ENCODE measurements at places on chromosomes 3 and 15.

- DNase-seq: no peak
Measured at GRCh38 chr3:122810734-122811133, 15.9 kb downstream of the SLC49A4 start.

DNA sequence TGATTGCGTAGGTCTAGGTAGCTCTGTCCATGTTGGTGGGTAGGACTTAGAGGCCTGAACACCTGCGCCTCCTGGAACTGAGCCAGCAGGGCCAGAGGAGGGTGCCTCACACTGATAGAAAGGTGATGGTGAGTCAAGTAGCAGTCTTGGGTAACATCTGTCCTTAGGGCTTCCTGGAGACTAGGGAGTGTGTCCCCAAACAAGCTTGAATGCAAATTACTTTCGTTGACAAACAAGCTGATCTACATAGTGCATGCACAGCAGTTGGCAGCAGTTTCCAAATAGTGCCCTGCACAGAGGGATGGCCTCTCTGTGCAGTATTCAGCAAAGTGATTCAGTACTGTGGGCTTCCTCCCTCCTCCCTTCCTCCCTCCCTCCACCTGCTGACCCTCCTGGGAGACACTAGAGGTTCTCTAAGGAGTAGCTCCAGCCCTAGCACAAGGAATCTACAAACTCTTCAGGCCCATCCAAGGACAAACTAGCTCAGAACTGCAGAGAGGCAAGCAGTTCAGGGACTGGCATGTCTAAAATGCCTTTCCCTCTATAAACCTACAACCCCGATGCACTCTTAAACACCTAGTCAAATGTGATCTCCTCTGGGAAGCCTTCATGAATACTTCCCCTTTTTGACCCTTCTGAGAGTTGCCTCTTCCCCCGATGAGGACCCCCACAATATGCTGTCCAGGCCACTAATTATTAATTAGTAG, 61.0 kb downstream of the TLE3 start:
- DNase-seq: no peak

DNA sequence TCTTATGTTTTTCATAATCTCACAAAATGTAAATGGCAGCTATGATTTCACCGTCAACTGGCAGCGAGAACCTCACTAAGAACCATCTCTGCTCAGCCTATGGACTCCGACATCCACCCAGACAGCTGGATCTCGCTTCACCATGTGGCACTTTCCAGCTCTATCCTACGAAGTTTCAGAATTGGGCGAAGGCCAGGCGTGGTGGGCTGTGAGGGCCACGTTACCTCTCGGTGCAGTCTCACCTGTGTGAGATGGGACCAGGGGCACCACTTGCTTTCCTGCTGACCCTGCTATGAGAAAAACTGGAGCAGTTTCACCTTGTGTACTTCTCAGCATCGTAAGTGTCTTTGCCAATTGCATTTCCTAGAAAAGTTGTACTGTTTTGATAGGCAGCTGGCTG, 32.3 kb downstream of the CHDH start:
- DNase-seq: no peak

DNA sequence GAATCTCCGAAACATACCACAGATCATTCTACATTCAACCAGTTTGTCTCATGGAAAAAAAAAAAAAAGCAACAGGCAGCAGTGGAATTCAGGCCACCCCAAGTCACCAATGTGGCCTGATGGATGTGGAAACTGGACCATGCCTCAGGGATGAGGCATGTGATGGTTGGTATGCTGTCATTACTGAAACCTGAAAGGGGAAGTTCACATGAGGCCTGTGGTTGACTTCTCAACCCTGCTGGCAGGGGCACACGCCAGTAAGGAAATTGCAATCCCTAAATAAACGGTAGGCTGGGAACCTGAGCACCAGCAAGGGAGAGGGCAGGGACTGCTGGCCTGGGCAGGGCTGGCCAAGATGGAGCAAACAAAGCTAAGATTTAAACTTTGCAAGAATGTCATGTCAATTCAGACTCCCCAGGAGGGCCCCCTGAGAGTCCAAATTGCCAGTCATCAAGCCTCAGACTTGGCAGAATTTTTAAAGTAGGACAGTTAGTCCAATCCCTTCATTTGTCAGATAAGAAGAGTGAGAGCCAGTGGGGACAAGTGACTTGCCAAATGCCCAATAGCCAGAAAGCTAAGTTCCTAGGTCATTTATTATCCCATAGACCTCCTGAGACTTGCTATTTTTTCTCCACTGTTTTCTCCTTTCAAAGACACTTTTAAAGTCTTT, 310.4 kb downstream of the ERC2 start:
- no peak for DNase-seq

DNA sequence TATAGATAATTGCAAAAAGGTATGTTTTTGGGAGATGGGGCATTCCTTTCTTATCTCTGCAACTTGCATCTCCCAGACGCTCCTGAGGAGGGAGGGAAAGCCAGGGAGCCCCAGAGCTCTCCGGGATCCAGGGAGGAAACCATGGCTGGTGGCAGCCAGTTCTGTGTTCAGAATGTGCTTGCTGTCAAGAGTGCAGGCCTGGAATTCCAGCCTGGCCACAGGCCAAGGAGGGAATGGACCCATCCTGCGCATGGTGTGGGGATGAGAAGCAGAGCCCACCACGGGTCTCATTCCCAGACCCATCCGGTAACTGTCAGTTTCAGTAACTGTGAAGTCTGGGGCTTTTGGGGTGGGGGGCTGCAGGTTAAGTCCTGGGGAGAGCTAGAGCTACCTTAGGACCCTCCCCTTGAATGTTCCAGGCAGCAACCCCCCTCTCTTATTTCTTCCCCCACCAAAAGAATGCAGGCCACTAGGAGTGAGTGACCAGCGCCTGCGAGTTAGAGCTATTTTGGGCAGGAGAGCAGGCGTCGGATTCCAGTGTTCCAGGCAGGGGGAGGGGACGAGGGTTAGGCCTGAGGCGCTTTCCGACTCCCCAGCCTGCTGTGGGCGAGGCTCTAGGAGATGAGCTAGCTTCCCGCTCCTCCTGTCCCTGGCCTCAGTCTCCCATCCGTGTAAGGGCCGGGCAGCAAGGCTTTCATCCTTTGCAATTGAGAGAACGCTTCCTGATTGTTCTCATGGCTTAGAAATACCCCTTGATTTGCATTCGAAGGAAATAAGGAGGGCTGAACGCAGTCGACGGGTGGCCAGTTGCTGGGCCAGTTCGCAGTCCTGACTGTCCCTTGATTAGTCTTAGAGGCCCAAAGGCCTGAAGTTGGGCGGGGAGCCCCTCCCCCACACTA, 781 bp upstream of the DAG1 start:
- DNase-seq: no peak

- DNase-seq: no peak
Measured at GRCh38 chr3:33848624-33849347, 50.4 kb downstream of the PDCD6IP start.

DNA sequence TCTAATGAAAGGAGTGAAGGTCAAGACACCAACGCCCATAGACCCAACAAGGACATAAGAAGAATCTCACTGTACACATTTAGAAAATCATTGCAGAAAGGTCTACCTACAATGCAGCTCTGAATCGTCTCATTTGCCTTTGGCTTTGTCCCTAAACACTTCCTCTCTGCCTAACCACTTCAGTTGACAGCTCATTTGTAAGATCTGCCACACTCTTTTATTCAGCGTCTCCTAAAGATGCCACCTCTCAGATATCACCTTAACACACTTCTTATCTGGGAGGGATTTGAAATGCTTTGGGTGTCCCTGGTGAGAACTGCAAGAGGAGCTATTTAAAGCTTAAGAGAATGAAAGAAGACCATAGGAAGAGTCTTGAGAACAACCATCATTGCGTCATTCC, 38.7 kb downstream of the RAB27A start:
- no peak for DNase-seq

- no peak for DNase-seq
Measured at GRCh38 chr3:184134746-184135148, 411 bp upstream of the EIF2B5 start.

- no peak for DNase-seq
Measured at GRCh38 chr3:11574981-11575669, 68.6 kb downstream of the VGLL4 start.

DNA sequence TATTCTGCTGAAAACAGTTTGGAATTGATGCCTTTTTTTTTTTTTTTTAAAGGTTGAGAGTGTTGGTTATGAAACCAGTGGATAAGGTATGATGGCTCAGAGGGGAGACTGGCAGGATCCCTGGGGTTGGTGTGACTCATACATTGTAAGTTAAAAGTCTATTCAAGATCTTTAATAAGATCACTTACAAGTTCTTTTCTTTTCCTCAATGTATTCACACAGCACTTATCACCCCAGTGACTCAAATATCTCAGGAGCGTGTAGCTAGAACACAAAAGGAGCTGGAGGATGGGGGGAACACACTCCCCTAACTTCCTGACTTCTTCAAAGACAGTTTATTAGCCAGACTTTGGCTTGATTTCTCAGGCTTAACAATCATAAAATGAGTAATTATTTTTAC, 285.3 kb downstream of the SV2B start:
- no peak for DNase-seq

DNA sequence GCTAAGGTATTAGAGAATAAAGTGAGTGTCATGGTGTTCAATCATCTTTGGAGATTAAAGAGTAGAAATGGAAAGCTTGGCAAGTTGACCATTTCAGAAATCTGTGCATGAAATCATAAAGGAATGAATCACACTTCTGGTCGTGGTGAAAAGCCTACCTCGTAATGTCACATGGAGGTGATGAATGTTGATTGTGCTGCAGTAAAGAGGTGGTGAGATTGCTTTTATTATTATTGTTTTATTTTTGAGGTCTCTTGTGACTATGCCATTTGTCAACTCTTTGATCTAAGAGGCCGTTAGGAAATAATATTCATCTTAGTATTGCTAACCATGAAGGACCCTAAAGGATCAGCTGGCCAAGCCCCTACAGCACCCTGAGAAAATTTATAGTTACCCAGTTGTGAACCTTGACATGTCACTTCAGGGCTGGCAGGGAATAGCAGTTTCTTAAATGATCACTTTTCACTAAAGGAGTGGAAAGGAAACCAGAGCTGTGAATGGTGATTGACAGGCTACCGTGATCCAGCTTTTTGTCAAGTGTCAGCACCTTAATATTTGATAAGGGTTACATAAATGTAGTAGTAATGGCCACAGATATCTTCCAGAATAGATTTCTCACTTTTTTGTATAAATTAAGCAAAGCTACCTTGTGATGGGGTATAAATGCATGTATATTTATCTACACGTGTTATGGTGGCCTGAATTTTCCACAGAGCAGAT, 203.9 kb downstream of the PTPRG start:
- DNase-seq: no peak

GRCh38 chr3:124780356-124780755, 50.1 kb downstream of the UMPS start:
- DNase-seq: no peak

- DNase-seq: no peak
Measured at GRCh38 chr3:162443376-162443775, 946.8 kb downstream of the OTOL1 start.

- DNase-seq: no peak
Measured at GRCh38 chr3:137709011-137709601, 55.0 kb upstream of the SOX14 start.

- DNase-seq: no peak
Measured at GRCh38 chr3:103899328-103899727, 1464.5 kb downstream of the ZPLD1 start.

DNA sequence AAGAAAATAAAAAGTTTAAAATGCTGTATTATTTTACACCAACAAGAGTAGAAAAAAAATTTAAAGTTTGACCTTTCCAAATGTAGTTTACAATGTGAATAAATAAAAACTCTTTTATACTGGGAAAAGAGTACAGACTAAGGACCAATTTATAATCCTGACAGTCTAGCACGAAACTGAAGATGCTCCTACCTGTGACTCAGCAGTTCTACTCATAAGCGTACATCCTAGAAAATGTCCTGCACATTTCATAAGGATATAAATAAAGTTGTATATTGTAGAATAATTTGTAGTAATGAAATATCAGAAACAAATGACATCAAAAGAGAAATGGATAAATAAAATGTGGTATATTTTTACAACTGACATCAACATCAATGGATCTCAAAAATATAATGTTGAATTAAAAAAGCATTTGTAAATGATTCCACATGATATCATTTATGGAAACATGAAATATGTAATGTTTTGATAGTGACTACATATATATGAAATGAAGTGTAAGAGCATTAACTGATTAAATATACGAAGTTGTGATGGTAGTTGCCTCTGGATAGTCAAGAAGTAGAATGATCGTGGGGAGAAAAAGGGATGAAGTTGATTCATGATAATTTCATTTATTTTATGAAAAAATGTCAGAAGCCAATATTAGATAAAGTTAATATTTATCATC, 161.3 kb upstream of the CBLB start:
- DNase-seq: no peak

- no peak for DNase-seq
Measured at GRCh38 chr15:53978253-53978906, at the start of gene UNC13C. TSS of gene UNC13C (plus strand) at chr15:53978441. CDS start at chr15:54012904, 34,463 bp downstream.

- no peak for DNase-seq
Measured at GRCh38 chr3:195877136-195877715, 31.1 kb downstream of the TNK2 start.

DNA sequence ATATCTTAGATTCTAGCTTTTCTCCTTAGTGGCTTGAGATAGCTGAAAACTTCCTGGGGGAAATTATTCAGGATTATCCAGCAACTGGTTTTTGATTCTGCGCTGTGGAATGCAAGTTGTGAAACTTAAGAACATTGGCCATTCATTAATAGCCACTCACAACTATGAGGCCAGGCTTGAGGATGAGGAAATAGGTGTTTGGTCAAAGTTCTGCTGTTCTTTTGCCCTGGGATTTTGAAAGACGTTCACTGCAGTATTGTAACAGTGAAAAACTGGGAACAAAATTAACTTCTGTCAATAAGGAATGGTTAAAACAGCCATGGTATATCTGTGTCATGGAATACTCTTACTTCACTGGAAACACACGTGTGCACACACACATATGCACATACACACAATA, 44.1 kb downstream of the CTXND1 start:
- no peak for DNase-seq

DNA sequence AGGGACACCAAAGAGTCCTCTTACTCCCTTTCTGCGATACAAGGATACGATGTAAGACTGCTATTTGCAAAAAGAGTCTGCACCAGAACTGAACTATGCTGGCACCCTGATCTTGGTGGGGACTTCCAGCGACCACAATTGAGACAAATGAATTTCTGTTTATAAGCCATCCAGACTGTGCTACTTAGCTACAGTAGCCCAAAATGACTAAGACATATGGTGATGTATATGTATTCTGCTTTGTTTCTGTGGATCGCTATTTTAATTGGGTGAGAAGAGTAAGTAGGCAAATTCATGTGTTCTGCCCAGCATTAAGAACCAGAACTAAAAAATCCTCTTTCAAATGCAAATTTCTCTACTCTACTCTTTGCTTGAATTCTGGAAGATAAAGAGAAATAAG, 720.9 kb downstream of the DIPK2A start:
- DNase-seq: no peak

- DNase-seq: no peak
Measured at GRCh38 chr15:75231836-75232235, 26.3 kb upstream of the GOLGA6C start.

GRCh38 chr3:113536627-113537101, 4.3 kb downstream of the SIDT1 start:
- DNase-seq: no peak

DNA sequence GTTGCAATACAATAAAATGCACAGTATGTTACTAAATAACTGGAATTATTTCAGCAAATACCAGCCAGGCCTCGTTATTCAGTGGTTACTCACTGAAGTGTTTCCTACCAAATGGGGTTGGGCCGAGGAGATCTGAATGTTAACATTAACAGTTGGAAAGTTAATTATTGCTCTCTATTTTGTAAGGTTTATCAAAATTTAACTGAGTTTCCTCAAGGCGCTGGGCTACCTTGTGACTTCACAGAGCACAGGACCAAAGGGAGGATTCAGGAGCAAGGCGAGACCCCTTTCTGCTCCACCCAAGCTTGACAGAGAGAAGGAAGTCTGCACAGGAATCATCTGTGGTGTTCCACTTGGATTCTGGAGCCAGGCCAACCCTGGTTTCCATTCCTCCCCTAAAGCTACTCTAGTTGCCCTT, 21.6 kb downstream of the ADAMTS9 start:
- no peak for DNase-seq
